ENCODE measurements at places on chromosomes 16 and 17.

DNA sequence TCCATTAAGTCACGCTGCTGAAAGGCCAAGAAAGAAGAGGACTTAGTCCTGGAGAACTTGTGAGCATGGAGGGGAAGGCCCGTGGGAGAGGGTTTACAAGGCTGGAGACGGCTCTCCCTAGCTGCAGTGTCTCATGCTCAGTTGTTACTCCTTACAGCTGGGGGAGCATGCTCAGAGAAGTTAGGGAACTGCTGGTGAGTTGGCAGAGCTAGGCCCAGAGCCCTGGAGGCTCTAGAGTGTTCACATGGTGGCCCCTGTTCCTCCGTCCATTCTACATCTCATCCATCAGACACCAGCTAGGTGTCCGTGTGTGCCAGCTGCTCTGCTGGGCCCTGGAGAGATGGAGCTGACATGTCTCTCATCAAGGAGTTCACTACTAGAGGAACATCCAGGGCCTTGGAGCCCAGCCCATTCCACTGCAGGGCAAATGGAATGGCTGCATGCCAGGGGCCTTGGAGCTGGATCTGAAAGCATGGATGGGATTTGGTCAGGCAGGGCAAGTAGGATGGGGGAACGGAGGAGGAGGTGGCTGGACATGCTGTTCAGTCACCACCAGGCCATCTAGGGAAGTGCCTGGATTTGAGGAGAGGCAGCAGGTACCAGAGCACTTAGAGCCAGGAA, 6.3 kb downstream of the XYLT2 start:
- no peaks in the 10 kb centered on the region for H3K36me3 ChIP-seq
- H3K4me1 ChIP-seq = peaks cover 11% of the 10 kb centered on the region
- no peak overlapping the region for H3K27ac ChIP-seq
- no peak for DNase-seq

GRCh38 chr17:13073018-13073417, 55.2 kb upstream of the ELAC2 start:
- no peak for DNase-seq
- H3K4me3 ChIP-seq = no peak overlapping the region
- no peaks in the 10 kb centered on the region for H3K36me3 ChIP-seq
- H3K4me1 ChIP-seq = no peaks in the 10 kb centered on the region
- H3K27me3 ChIP-seq = no peaks in the 10 kb centered on the region
- no peak overlapping the region for H3K27ac ChIP-seq

- no peak overlapping the region for H3K27ac ChIP-seq
- H3K36me3 ChIP-seq = no peaks in the 10 kb centered on the region
- H3K4me1 ChIP-seq = 0 out of 2 replicates have a peak, but pooled peaks cover 7% of the 10 kb centered on the region
- H3K27me3 ChIP-seq = no peaks in the 10 kb centered on the region
- DNase-seq = no peak
Measured at GRCh38 chr17:17070931-17071330, 28.7 kb downstream of the MPRIP start.

DNA sequence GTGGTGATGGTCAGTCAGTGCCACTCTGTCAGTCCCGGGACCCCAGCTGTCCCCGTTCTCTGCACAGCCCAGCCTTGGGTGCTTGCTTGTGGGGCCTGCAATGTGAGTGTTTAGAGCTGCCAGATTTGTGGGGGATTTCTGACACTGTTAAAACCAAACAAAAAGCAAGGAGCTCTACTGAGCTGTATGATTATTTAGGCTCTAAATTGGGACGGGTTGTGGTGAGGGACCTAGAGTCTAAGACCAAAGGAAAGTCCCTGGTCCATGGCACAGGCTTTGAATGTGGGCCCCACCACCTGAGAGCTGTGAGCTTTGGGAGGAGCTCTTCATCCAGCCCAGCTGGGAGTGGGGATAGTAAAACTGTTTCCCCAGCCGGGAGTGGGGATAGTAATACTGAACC, 63.3 kb downstream of the KSR1 start:
- H3K27ac ChIP-seq = 0 out of 2 replicates have a peak overlapping the region, but pooled peaks have one; percentile 57
- no peaks in the 10 kb centered on the region for H3K27me3 ChIP-seq
- no peak overlapping the region for H3K4me3 ChIP-seq
- no peak for DNase-seq
- H3K4me1 ChIP-seq = peaks cover 65% of the 10 kb centered on the region

GRCh38 chr17:9233761-9234160, 212.5 kb downstream of the NTN1 start:
- H3K4me3 ChIP-seq = no peak overlapping the region
- H3K4me1 ChIP-seq = peaks cover 2% of the 10 kb centered on the region
- no peak for DNase-seq
- H3K36me3 ChIP-seq = no peaks in the 10 kb centered on the region
- H3K27ac ChIP-seq = no peak overlapping the region
- H3K27me3 ChIP-seq = peaks cover 4% of the 10 kb centered on the region

DNA sequence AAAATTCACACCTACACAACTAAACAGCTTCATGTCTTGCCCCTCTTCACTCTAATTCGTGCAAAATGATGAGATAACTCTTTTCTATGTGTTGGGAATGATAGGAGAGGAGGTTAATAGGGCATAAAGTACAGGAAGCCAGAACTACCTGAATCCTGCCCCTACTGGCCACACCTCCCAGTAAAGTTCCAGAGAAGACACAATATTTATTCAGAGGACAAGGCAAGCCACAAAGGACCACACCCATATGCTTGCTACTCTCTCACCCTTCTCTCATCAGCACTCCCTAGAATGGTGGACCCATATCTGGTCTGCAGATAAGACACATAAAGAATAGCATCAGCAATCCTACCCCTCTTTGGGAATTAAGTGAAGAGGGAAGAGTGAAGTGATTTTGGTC, 74.6 kb downstream of the ZNF18 start:
- H3K36me3 ChIP-seq = no peaks in the 10 kb centered on the region
- no peak overlapping the region for H3K27ac ChIP-seq
- DNase-seq = no peak
- H3K4me3 ChIP-seq = no peak overlapping the region
- no peaks in the 10 kb centered on the region for H3K4me1 ChIP-seq

- no peaks in the 10 kb centered on the region for H3K4me1 ChIP-seq
- H3K36me3 ChIP-seq = no peaks in the 10 kb centered on the region
- no peaks in the 10 kb centered on the region for H3K27me3 ChIP-seq
- H3K4me3 ChIP-seq = no peak overlapping the region
- H3K27ac ChIP-seq = no peak overlapping the region
Measured at GRCh38 chr16:4138713-4139112, 22.5 kb upstream of the ADCY9 start.

- no peak overlapping the region for H3K4me3 ChIP-seq
- H3K36me3 ChIP-seq = no peaks in the 10 kb centered on the region
- H3K4me1 ChIP-seq = no peaks in the 10 kb centered on the region
Measured at GRCh38 chr17:51709694-51710633, 448.6 kb downstream of the CA10 start.

DNA sequence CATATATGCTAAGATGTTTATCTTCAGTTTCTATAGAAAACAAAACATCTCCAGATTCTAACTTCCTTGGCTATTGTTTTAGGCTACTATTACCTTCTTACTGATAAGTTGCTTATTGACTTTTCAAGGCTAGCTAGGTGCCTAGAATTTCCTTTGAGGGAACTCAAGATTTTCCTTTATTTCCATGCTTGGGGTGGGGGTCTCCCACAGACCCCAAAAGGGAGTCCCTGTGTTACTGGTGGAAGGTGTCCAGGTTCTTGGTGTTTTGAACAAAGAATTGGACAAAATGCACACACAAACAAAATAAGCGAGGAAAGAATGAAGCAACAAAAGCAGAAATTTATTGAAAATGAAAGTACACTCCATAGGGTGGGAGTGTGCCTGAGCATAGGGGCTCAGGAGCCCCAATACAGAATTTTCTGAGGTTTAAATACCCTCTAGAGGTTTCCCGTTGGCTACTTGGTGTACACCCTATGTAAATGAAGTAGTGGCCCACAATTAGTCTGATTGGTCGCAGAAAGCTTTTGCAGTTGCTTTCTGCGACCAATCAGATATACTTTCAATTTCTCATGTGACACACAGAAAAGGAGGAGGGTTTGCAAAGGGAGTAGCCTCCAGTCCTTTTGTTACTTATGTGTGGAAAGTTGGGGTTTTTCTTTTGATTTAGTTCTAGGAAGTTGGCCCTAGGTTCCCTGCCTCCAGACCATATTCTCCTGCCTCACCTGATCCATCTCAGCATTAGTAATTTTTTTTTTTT, 67.5 kb downstream of the MARF1 start:
- H3K4me1 ChIP-seq = peaks cover 11% of the 10 kb centered on the region
- H3K27ac ChIP-seq = no peak overlapping the region
- no peak for DNase-seq
- peaks cover 3% of the 10 kb centered on the region for H3K36me3 ChIP-seq
- H3K4me3 ChIP-seq = no peak overlapping the region
- H3K27me3 ChIP-seq = no peaks in the 10 kb centered on the region

DNA sequence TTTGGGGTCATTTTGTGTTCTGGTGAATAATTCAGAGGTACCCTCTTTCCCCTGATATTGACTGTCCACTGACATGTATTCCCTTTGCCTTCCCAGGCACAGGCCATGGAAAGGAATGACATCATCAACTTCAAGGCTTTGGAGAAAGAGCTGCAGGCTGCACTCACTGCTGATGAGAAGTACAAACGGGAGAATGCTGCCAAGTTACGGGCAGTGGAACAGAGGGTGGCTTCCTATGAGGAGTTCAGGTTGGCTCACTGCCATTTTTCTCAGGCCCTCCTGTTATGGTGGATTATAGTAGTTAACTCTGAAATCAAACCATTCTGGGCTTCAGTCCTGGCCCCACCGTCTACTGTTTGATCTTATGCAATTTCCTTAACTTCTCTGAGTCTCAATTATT, 1.6 kb upstream of the EFTUD2 start:
- no peaks in the 10 kb centered on the region for H3K27me3 ChIP-seq
- no peak overlapping the region for H3K4me3 ChIP-seq
- peaks cover 14% of the 10 kb centered on the region for H3K4me1 ChIP-seq
- no peak overlapping the region for H3K27ac ChIP-seq
- H3K36me3 ChIP-seq = no peaks in the 10 kb centered on the region

DNA sequence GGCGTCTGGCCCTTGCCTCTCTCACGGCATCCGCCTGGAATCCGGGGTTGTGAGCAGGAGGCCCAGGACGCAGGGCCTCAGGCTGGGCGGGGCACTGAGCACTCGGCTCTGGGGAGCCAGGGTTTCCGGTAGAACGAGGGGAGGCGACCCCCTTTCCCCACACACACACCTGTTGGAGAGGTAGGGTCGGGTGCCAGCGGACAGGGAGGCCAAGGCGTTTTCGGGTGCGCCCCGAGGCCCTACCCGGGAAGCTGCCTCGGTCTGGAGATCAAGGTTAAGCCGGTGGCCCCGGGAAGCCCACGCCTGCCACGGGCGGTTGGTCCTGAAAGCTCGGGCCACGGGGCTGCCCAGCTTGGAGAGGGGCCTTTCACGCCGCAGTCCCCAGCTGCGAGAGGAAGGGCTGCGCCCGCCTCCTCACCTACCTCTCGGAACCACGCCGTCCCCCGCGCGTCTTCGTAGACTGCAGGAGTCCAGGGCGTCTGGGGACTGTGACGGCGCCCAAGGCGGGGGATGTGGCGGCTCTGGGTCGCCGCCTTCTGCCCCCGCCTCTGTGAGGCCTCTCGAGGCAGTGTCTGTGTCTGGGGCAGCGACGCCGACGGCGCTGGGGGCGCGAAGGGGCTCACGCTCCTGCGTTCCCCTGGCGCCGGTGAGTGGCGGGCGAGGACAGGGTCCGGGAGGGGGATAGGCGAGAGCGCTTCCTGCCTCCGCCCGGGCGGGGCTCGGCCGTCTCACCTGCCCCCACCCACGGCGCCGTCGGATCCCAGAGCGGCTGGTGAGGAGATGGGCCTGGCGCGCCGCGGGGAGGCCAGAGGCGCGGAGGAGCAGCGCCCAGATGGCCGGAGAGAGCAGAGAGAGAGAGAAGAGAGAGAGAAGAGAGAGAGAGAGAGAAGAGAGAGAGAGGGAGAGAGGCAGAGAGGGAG, 20.3 kb upstream of the HOXB9 start:
- no peaks in the 10 kb centered on the region for H3K36me3 ChIP-seq
- H3K27ac ChIP-seq = no peak overlapping the region
- peaks cover 25% of the 10 kb centered on the region for H3K4me1 ChIP-seq
- peak; percentile 68 for DNase-seq
- peak overlapping the region; percentile 54 for H3K4me3 ChIP-seq
- peaks cover 100% of the 10 kb centered on the region for H3K27me3 ChIP-seq

DNA sequence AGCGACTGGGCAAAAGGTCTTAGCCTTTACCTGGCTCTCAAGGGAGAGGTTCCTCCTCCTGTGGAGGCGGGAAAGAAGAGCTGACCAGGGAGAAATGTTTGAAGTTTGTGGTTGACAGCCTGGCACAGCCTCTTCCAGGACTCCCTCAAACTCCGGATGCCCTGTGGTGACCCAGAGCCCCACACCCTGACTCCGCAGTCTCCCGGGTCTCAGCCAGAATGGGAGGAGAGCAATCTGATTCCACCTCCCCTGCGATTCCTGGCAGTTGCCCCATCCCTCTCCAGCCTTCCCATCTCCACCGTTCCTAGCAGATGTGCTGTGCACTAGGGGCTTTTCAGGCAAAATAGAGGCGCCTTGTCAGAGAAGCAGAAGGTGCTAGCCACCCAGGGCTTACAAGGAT, 5.5 kb upstream of the DNAI2 start:
- peaks cover under 1% of the 10 kb centered on the region for H3K27me3 ChIP-seq
- H3K36me3 ChIP-seq = no peaks in the 10 kb centered on the region
- no peak overlapping the region for H3K27ac ChIP-seq
- DNase-seq = no peak

DNA sequence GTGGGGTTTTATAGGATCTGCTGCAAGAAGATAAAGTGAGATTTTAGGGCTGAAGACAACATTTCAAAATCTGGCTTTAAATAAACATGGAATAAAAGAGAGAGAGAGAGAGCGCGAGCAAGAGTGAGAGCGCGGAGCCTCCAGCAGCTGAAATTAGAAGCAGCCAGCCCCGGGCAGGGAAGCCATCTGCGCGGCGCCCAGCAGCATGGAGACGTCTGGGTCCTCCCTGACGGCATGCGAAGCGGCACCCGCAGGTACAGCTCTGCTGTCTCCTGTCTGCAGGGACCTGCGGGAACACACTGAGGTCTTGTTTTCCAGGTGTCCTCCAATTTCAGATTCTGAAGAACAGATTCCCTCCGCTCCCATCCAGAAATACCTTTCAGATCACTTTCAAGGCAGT, 7.9 kb upstream of the BAIAP2 start:
- no peaks in the 10 kb centered on the region for H3K27me3 ChIP-seq
- H3K4me1 ChIP-seq = peaks cover under 1% of the 10 kb centered on the region
- no peak overlapping the region for H3K4me3 ChIP-seq
- no peak for DNase-seq
- H3K27ac ChIP-seq = no peak overlapping the region

GRCh38 chr16:13005721-13006247, 104.4 kb downstream of the SHISA9 start:
- H3K27ac ChIP-seq = no peak overlapping the region
- no peaks in the 10 kb centered on the region for H3K36me3 ChIP-seq
- no peaks in the 10 kb centered on the region for H3K27me3 ChIP-seq
- H3K4me1 ChIP-seq = peaks cover 4% of the 10 kb centered on the region
- no peak overlapping the region for H3K4me3 ChIP-seq
